ENCODE measurements at places on chromosomes 13 and 19.
A peak's percentile ranks its signal among the peaks of the same experiment; 100 is the strongest.

GRCh38 chr13:50650592-50651504 lies 192.6 kb downstream of the DLEU7 start:
- DNase-seq = no peak

DNA sequence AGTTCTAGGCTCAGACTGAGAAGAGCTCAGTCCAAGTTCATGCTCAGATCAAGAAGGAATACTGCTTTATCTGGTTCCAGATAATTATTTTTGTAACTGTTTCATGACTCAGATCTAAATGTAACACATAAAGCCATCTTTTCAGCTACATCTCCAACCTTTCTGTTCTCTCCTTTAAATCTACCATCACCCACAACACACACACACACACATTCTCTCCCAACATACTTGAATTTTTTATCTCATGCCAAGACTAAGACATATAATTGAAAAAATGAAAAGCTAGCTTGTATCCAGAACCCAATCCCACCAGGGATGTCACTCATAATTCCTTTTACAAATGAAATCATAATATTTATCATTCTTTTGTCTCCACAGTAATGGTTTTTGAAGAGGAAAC lies 7.6 kb downstream of the KATNAL1 start:
- no peak for DNase-seq

DNA sequence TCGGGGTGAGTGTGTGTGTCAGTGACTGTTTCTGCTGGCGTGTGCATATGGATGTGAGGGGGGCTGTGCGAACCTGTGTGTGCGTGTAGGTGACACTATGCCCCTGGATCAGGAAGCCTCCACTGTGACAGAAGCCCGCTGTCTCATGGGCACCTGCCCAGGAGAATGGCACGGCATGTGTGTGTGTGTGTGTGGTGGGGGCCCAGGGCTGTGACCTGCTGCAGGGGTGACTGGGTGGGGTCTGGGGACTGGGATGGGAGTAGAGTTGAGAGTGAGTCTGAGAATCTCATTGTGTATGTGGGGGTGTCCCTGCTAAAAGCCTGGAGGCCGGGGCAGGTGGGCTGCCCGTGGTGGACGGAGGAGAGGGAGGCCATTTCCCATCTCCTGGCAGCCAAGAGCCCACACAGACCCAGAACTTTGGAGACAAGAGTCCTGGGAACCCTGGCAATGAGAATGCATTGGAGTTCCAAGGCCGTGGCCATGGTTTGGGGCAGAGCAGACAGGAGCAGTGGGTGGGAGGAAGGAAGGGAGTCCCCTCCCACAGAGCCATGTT lies 6.4 kb upstream of the TPM4 start:
- no peak for DNase-seq

GRCh38 chr19:37220383-37220782 lies 2.4 kb downstream of the ZNF383 start:
- no peak for DNase-seq

- DNase-seq = peak; percentile 85
Observed at GRCh38 chr13:75226733-75227435, 255.1 kb downstream of the TBC1D4 start.

DNA sequence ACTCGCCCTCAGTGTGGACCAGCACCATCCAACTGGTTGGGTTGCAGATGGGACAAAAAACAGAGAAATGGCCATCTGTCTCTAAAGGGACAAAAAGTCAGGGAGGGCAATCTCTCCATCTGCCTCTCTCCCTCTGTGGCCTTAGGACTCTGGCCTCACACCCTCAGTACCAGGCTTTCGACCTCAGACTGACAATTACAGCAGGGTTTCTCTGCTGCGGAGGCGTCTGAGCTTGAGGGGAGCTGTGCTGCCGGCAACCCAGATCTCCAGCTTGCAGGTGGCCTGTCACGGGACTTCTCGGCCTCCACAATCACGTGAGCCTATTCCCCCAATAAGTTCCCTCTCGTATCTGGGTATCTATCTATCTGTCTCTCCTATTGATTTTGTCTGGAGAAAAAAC lies 27.7 kb downstream of the MLLT1 start:
- no peak for DNase-seq

GRCh38 chr13:22289711-22290110 lies 618.8 kb downstream of the FGF9 start:
- no peak for DNase-seq

- no peak for DNase-seq
Observed at GRCh38 chr13:40457929-40458719, 208.3 kb downstream of the FOXO1 start.

DNA sequence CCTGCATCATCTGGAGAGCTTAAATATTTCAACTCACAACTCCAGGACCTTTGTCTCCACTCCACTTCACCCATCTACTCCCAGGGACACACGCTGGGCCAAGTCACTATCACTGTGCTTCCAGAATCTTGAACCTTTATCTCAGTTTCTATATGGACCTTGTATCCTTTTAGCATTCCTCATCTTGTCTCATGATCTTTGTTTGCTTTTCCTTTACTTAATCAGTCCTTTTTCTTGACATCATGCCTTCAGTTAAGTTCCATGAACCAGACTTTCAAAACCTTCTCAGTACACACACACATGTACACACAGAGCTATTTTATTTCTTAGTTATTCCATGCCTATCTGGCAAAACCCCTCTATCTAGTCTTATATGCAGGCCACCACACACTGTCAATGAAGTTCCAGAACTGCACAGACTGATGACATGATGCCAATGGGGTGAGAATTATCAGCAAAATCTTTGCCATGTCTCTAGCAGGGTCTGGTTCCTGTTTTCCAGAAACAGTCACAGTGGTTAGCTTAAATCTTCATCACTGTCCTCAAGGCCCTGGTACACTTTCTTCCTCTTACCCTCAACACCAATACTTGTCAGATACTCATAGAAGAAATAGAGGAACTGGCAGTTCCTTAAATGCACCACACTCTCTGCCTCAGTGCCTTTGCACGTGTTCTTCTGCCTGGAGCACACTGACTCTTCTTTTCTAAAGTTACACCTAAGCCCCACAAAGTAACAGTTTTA lies 77.6 kb upstream of the STARD13 start:
- no peak for DNase-seq

GRCh38 chr13:33168321-33168960 lies 117.1 kb downstream of the STARD13 start:
- DNase-seq = no peak

DNA sequence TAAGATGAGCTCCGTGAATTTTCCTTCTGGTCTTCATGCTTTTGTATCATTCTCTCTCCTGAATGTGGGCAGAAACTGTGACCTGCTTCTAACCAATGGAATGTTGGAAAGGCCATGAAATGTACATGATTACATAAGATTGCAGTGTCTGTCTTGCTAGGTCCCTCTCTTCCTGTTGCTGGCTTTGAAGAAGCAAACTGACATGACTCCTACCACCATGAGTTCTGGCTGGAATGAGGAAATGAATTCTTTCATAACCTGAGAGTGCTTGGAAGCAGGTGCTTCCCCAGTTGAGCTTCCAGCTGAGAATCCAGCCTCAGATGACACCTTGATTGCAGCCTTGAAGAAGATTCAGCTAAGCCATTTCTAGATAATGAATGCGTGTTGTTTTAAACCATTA lies 275.0 kb upstream of the MIR17HG start:
- DNase-seq = no peak

DNA sequence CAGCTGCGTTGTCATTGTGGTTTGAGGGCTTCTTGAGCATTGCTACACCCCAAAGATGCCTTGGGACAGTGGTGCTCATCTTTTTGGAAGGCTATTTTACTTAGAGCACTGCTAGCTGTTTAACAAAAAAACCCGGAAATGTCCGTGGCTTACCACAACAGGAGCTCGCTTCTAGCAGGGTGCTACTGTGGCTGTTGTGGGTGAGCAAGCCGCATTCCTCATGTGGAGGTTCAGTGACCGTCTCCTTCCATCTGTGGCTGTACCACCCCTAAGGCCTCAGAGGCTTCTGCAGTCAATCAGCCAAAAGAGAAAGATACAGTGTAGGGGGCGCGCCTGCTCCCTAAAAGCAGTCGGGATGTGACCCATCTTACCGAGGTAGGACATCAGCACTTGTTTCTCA lies 1004.2 kb downstream of the UQCRFS1 start:
- no peak for DNase-seq

DNA sequence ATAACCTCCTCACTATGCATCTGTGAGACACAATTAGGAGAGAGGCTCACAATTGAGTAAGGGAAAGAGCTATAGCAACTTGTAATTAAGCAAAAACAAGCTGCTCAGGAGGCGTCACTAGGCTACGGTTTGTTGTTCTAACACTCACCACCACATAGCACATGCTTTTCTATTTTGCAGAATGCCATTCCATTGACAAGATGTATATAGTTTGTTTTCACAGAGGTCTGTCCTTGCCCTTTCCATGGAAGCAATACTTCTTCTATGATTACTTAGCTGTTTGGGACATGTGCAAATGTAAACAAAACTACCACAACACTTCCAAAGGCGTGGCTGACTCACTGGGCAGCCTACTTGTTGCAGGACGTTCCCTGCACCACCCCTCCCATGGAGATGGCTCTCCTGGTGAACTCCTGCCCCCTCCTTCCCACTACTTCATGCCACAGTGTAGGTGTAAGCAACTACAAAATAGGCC lies 33.9 kb upstream of the FAM216B start:
- peak; percentile 89 for DNase-seq

DNA sequence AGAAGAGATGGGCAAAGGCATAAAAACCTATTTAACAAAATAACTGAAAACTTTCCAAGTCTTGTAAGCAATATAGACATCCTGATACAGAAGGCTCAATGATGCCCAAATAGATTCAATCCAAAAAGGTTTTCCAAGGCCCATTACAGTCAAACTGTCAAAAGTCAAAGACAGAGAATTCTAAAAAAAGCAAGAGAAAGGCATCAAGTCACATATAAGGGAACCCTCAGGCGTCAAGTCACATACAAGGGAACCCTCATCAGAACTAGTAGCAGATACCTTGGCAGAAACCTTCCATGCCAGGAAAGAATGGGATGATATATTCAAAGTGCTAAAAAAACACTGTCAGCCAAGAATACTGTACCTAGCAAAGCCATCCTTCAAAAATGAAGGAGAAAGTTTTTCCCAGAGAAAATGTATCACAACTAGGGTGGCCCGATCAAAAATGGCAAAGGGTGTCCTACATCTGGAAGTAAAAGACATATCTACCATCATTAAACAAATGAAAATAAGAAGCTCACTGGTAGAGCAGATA lies 21.2 kb downstream of the ZNF829 start:
- no peak for DNase-seq

GRCh38 chr13:50079655-50080202 lies 64.5 kb downstream of the KCNRG start:
- DNase-seq = no peak

GRCh38 chr19:7230826-7231225 lies 63.4 kb downstream of the INSR start:
- no peak for DNase-seq

GRCh38 chr19:55165952-55166529 lies 372 bp downstream of the DNAAF3 start:
- DNase-seq = peak; percentile 45

- DNase-seq = no peak
Observed at GRCh38 chr13:113564331-113565023, 20.1 kb upstream of the TFDP1 start.

DNA sequence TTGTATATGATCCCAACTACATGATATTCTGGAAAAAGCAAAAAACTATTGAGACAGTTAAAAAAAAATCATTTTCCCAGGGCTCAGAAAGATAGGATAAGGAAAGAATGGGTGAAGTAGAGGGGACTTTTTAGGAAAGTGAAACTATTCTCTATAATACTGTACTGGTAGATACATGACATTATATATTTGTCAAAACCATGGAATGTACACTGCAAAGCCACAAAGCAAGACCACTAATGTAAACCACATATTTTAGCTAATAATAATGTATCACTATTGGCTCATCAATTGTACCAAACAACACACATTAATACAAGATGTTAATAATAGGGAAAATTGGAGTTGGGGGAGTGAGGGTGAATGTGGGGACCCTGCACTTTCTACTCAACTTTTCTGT lies 182.6 kb downstream of the EFNB2 start:
- no peak for DNase-seq

DNA sequence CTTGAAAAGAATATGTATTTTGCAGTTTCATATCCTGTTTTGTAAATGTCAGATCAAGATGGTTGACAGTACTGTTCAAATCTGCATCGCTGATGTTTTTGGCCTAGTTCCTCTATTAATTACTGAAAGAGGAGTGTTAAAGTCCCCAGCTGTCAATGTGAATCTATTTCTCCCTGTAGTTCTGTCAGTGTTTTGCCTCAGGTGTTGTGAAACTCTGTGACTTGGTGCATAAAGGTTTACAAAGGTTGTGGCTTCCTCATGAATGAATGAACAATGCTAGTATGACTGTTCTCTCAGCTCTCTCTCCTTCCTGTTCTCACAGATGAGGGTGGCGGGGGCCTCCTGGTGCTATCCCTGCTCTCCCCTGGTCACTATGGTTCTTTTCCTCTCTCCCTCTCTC lies 142.4 kb downstream of the MYCBP2 start:
- no peak for DNase-seq

All from GM04504 (cell line).